ENCODE measurements at places on chromosomes 16 and 17.

- peak; percentile 68 for DNase-seq
These were observed 86.1 kb downstream of the ZDHHC7 start for GRCh38 chr16:84925092-84925772.

DNA sequence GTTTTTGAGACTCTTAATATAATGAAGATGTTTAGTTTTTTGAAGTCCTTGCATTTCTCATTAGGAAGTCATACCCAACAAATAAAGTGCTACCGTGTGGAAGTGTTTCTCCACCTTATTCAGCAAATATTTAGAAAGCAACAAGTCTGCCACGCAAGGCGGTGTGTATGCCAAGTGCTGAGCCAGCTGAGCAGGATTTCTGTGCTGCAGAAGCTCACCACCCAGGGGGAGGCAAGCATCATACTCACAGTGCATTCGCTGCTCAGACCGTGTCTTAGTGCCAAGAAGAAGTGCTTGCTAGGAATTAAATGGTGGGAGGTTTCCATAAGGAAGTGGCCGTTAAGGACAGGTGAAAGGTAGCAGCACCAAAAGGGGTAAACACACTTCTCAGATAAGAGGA is 111.2 kb downstream of the ARHGAP44 start:
- DNase-seq: no peak

GRCh38 chr16:27363797-27364196 is 38.2 kb upstream of the IL21R start:
- DNase-seq: no peak

- DNase-seq: no peak
These were observed 4.2 kb downstream of the OR3A2 start for GRCh38 chr17:3381957-3382356.

- DNase-seq: no peak
These were observed 208.1 kb upstream of the ASIC2 start for GRCh38 chr17:33501185-33501584.

DNA sequence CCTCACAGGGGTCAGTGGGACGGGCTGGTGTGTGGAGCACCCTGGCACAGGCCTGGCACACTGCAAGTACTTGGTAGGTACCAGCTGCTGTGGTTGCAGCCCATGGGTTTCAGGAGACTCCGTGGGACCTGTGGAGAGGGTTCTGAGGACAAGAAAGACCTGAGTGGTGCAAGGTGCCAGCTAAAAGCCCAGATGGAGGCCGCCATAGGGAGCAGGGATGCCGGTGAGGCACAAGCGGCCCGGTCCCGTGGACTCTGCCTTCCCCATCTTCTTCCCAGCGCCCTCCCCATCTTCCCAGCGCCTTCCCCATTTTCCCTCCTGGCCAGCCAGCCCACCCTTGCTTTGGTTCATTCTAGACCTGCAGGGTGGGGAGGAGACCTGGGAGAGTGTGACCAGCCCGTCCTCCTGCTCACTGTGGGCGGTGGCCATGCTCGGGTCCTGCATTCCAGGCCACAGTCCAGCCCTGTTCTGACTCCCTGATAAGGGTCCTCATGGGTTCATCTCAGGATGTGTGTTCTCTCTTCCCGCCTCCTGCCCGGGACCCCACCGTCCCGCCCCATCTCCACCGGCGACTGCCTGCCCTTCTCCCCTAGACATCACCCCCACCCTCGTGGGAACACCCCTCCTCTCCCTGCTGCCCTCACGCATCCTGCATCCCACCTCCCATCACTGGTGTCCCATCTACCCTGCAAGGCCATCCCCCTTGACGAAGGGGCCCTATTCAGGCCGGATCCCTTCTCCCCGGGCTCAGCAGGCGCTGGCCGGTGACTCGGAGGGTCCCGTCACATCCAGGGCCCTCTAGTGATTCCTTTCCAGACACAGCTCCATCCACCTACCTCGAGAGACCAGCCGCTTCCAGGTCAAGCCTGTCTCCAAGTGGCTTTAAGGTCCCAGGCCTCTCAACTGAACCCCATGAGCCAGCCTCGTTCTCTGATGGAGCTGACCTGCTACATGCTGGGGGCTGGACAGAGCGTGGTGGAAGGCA is 3.4 kb downstream of the ZNF469 start:
- DNase-seq: no peak

GRCh38 chr17:10457952-10458351 is 11.4 kb downstream of the MYH4 start:
- DNase-seq: no peak

DNA sequence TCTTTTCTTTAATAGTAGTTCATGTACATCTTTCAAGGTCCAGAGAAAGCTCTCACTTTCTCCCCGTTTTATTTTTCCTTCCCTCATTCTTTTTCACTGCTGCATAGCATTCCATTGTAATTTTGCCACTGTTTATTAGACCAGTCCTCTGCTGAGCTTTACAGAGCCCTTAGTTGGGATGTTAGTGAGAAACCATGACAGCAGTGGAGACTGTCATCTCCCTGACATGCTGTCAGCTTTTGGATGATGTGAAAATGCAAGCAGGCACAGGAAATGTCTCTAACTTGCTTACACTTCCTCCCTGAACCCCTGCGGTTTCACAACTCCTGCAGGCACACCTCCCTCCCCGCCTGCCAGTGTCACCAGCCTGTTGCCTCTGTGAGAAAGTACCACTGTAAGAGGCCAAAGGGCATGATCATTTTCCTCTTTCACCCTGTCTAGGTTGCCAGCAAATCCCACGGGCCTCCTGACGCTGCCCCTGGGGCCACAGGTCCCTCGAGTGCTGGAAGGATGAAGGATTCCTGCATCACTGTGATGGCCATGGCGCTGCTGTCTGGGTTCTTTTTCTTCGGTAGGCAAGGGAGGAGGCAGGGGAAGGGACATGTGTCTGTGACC is at the start of gene ITGAL:
Gene ITGAL (plus strand): TSS at position 415 of the 615 bp plus-strand sequence. CDS start 96 bp downstream, at position 511.
- DNase-seq: peak; percentile 88

DNA sequence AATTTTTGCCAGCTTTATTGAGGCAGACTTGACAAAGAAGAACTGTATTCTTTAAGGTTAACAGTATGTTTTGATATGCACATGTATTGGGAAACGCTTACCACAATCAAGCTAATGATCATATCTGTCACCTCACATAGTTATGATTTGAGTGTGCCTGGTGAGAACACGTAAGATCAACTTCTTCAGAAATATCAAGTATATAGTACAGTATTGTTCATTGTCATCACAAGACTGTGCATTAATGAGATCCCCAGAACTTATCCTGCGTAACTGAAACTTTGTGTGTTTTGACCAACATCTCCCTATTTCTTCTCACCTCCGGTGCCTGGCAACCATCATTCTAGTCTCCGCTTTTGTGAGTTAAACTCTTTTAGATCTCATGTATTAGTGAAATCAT is 756.4 kb upstream of the EEF2KMT start:
- DNase-seq: no peak

DNA sequence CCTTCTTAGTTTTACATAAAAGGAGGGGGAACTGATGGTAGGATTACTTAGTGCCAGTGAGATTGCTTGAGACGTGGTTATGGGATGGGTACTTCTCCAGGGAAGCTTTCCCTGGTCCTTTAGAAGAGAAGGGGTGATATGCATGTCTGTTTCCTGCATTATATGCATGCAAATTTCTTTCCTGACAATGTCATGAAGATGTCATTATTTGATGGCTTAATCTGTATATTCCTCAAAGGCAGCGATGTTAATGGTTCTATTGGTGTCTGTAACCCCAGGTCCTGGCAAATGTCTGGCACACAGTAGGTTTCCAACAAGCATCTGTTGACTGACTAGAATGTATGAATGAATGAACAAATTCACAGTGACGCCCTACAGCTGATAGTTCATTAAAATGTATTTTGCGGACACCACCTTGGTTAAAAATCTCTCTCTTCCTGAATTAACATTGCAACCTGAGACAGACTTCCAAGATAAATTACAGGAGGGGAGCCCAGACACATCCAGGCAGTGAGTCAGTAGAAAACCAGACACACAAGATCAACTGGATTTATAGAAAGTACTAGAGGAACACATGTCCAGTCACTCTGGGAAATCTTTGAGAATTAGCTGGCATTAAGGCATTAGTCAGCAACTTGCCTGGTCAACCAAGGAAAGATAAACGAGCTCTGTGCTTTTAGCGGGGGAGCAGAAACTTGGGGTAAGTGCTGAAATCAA is 293.4 kb downstream of the XYLT1 start:
- DNase-seq: no peak

DNA sequence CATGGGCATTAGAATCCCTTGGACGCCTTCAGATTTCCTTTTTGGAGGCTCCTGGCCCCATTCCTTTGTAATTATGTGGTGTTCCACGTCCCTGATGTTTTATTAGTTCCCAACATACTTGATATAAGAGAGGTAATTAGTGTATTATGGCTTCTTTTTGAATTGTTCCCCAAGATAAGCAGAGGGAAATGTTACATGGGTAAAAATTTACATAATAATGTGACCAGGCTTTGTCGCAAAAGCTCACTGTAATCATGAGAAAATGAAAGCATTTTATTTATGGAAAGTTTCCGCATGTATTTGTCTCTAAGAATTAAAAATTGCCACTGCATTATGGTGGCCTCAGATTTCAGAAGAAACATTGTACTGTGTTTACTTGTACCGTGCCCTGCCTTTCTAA is 177.8 kb downstream of the PRKCA start:
- DNase-seq: no peak

DNA sequence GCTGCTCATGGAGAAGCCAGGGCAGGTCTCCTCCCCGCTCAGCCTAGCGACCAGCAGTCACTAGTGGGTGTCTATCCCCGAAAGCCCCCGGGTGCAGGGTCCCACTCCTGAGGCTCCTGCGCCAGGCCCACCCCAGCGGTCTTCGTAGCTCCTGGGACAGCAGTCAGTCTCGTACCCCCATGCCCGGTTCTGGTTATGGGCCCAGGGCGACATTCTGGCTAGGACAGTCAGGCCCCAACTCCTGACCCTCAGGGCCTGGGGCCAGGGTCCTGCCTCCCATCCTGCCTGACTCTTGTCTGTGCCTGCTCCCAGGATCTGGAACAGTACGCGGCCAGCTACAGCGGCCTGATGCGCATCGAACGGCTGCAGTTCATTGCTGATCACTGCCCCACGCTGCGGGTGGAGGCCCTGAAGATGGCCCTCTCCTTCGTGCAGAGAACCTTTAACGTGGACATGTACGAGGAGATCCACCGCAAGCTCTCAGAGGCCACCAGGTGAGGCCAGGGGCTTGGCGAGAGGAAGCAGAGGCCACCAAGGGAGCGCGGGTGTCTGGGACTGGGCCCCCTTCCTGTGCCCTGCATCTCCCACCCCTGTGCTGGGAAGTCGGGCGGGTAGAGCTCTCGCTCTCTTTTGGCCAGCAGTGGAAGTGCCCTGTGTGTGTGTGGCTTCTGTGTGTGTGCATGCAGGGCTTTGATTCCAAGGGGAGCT is 2.0 kb downstream of the GPS1 start:
- no peak for DNase-seq

DNA sequence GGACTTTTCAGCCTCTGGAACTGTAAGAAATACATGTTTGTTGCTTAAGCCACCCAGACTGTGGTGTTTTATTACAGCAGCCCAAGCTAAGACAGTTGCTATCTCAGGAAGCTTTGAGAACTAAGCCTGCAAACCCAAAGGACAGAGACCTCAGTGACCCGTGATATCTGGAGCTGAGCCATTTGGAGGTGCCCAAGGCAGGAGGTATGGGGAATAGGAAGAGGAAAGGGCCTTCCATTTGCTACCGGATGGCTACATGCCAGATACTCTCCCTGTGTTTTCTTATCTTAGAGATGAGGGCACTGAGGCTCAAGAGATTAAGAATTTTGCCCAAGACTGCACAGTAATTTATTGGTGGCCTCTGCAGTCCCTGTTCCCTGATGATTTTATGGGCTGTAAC is 622.1 kb upstream of the CDH5 start:
- DNase-seq: no peak

GRCh38 chr17:45353043-45353442 is 36.2 kb upstream of the MAP3K14 start:
- DNase-seq: no peak

DNA sequence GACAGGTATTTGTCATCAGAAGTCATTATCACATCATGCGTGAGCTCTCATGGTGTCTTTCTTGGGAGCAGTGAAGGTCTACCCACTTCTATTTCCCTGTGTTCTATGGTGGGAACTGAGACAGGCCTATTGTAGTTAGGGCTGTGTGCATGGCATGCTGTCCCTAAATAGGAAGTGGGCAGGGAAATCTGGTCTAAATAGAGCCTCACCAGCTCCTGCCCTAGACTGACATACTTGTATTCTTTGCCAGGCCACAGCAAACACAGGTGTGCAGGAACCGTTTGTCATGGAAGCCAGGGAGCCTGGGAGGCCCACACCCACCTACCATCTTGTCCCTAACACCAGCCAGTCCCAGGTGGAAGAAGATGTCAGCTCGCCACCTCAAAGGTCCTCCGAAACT is 10.1 kb downstream of the SLC7A6 start:
- DNase-seq: no peak

- DNase-seq: peak; percentile 34
These were observed 1.7 kb downstream of the METRNL start for GRCh38 chr17:83080858-83081683.

GRCh38 chr16:17204206-17204605 is 266.6 kb downstream of the XYLT1 start:
- no peak for DNase-seq

DNA sequence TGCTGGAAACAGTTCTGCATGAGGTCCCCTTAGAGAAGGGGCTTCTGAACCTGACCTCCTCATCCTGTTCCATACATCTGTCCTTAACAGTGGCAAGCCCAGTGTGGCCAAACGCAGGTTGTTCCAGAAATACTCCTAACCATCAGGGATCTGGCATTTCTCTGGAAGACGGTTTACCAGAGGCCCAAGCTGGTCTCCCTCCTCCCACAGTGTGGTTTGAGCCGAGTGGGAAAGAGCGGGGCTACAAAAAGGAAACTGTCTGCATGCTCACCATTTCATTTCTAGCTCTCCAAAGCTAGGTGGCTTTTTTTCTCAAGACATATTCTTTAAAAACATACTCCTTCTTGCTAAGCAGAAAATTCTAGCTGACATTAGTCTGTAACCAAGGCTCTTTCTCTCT is 6.0 kb downstream of the MXRA7 start:
- no peak for DNase-seq

DNA sequence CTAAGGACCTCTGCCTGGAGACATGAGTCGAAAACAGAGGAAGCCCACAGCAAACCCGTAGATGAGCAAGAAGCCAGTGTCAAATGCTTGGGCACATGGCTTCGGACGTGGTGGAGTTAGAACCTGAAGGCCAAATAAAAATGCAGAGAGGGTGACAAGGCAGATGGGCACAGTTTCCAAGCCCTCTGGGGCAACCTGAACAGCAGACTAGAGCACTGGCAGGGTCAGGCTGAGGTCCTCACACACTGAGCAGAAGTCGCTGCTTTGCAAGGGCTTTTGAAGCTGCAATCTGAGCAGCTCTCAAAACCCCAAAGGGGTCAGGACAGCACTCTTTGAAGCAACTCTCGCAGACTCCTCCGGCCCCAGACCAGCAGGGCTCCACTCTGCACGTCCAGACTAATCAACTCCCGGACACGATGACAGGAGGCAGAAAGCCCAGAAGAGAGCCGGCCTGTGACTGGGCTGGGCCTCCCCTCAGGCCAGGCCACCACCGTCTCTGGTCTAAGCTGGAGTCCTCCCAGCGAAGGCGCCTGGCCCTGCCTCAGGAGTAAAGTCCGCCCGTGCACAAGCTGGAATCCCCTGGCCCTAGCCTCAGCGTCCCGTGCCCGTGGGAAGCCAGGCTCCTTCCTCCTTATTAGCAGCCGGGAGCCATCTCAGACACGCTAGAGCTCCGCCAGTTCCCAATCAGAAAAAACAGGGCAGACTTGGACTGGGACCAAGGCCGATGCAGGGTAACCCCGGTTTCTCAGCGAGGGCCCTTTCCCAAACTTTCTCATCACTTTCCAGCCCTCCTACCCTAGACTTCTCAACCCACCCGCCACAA is 924 bp downstream of the SMARCD2 start:
- no peak for DNase-seq

GRCh38 chr17:63774141-63774968 is at the start of gene DDX42:
DDX42 (plus strand) TSS chr17:63774170; CDS start chr17:63787050, 12,880 bp downstream.
- no peak for DNase-seq

All from activated gamma-delta T cell treated with Interleukin-2 at 50 U/mL for 16 hours (primary cell).